Sciatic nerve (tissue), 2 donors: ENCODE measurements at places on chromosomes 13 and 19. TPM values are rescaled to one million over a fixed set of nuclear protein-coding genes. Genes with fewer than 3 reads are reported as not detected.

GRCh38 chr19:36456831-36457230 is 32.5 kb downstream of the ZNF566 start:
- no peak for DNase-seq

DNA sequence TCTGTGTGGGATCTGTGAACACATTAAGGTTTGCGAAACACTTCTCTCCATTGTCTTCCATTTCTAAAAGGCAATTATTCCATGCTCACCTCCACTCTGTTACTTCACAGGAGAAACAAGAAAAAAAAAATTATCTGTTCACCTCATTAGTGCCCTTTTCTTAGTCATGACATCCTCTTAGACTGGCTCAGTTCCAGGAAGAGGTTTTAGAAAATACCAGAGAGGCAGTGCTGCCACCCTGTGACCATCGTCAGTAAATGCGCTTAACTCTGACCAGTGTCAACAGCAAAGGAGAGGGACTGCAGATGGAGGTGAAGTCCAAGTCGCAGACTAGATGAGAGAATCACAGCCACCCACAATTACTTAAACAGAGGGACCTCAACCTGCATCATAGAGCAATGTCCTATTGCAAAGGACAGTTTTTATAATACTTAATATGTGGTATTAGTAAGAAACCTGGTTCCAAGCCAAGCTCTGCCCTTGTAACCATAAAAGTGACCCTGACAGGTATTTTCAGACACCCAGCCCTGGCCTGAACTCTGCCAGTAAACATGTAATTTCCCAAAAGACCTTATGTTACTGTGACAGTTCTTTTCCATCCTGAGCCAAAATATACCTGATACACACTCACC is 19.4 kb downstream of the CEACAM21 start:
- peak; percentile 65 for DNase-seq

DNA sequence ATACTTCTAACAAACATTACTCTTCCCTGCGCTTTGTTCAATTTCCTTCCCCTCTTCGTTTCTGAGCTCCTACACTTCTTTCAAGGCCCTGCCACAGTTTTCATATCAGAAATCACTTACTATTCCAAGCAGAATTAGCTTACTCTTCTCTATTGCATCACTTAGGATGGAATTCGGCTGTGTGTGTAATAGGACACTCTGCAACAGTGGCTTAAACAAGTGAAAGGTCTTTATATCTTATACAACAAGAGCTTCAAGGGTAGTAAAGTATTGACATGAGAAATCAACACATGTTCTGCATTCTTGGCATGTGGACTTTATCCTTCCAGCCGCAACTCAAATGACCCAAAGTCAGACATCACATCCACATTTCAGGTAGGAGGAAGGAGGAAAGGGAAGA is 279.6 kb downstream of the PCDH20 start:
- DNase-seq = no peak

- DNase-seq = no peak
Observed at GRCh38 chr13:93730780-93731179, 504.2 kb downstream of the GPC6 start.

DNA sequence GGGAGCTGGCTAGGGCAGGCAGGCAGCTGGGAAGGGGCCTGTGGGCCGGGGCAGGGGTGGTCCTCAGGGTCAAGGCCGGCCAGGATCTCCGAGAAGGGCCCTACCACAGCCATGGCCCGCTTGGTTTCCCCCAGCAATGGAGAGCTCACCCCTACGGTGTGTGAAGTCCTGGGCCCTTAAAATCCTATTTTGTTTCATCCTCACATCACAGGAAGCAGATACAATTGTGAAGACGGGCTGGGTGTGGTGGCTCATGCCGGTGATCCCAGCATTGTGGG is 8.7 kb downstream of the RNU6-9 start:
- DNase-seq = no peak

RGCC gene
- total RNA-seq = 138 TPM

DLL3 gene
- total RNA-seq = not detected

ZSCAN4 gene
- not detected for total RNA-seq

HTR2A gene
- 0.09 TPM for total RNA-seq
